Naive thymus-derived CD4-positive, alpha-beta T cell (primary cell): ENCODE measurements at places on chromosomes 2 and 18. TPM values are rescaled to one million over a fixed set of nuclear protein-coding genes. Genes with fewer than 3 reads are reported as not detected.

DNA sequence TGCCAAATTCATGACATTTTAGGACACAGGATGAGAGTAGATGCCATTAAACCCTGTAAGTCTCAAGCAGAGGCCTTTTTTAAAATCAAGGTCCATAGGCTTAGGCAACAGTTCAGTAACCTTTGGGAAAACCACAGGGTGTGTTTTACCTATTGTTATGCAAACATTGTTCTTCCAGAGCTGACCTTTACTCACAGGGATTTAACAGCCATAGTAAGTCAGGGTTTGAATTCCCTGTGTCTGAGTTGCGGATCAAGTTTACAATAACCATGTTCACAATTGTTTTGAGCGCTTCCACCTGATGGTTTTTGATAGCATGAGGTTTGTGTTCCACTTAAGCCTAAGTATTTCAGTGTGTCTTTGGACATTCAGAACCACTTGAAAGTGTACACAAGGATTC lies 160.1 kb upstream of the BOD1L2 start:
- H3K36me3 ChIP-seq = no peaks in the 10 kb centered on the region
- no peak overlapping the region for H3K4me3 ChIP-seq
- DNase-seq = no peak
- H3K27me3 ChIP-seq = no peaks in the 10 kb centered on the region
- H3K4me1 ChIP-seq = no peaks in the 10 kb centered on the region

DNA sequence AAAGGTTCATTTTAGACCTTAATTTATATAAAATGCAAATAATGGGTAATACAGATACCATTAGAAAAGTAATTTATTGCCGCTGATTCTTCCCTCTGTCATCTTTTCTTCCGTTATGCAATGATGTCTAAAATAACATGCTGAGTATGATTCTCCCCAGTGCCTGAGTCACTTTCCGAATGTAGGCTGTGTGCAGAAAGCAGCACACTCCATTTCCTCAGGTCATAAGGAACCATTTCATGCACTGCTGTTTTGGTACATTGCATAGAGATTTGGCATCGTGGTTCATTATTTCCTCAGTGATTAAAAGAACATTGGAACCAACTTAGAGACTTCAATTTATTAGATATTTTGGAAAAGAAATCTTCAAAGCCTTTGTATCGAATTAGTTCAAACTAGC lies 173.5 kb downstream of the CDH2 start:
- H3K36me3 ChIP-seq = no peaks in the 10 kb centered on the region
- no peaks in the 10 kb centered on the region for H3K4me1 ChIP-seq
- H3K27ac ChIP-seq = no peak overlapping the region
- H3K27me3 ChIP-seq = no peaks in the 10 kb centered on the region
- H3K4me3 ChIP-seq = no peak overlapping the region

GRCh38 chr2:106965611-106966010 lies 79.6 kb upstream of the ST6GAL2 start:
- no peaks in the 10 kb centered on the region for H3K27me3 ChIP-seq
- H3K36me3 ChIP-seq = no peaks in the 10 kb centered on the region
- H3K4me3 ChIP-seq = no peak overlapping the region
- H3K27ac ChIP-seq = no peak overlapping the region
- H3K4me1 ChIP-seq = no peaks in the 10 kb centered on the region
- no peak for DNase-seq

The STPG4 gene
- total RNA-seq = 0.24 TPM

- no peaks in the 10 kb centered on the region for H3K4me1 ChIP-seq
- peak; percentile 9 for DNase-seq
- no peaks in the 10 kb centered on the region for H3K27me3 ChIP-seq
- no peak overlapping the region for H3K27ac ChIP-seq
- H3K36me3 ChIP-seq = no peaks in the 10 kb centered on the region
These were observed 182.3 kb downstream of the RDH14 start for GRCh38 chr2:18378020-18378653.

The FAHD2B gene
- 24.8 and 25.3 TPM in 2 replicates for total RNA-seq

The CTLA4 gene
- total RNA-seq = 10.7 TPM

The TNFRSF11A gene
- 0.19 TPM for total RNA-seq

GRCh38 chr18:25112821-25113434 lies 239.0 kb downstream of the ZNF521 start:
- no peak overlapping the region for H3K27ac ChIP-seq
- H3K27me3 ChIP-seq = no peaks in the 10 kb centered on the region
- H3K36me3 ChIP-seq = no peaks in the 10 kb centered on the region
- H3K4me3 ChIP-seq = no peak overlapping the region
- no peak for DNase-seq

The ATP6V1B1 gene
- total RNA-seq = not detected

The XPO1 gene
- 132 TPM for total RNA-seq

- no peak overlapping the region for H3K27ac ChIP-seq
- no peak overlapping the region for H3K4me3 ChIP-seq
- no peak for DNase-seq
- H3K4me1 ChIP-seq = no peaks in the 10 kb centered on the region
These were observed 137.6 kb downstream of the COPS8 start for GRCh38 chr2:237223201-237223861.

- peaks cover 6% of the 10 kb centered on the region for H3K4me1 ChIP-seq
- no peak overlapping the region for H3K27ac ChIP-seq
- H3K36me3 ChIP-seq = no peaks in the 10 kb centered on the region
- no peak for DNase-seq
- H3K27me3 ChIP-seq = no peaks in the 10 kb centered on the region
These were observed 66.6 kb downstream of the BCL2 start for GRCh38 chr18:63253014-63253413.

DNA sequence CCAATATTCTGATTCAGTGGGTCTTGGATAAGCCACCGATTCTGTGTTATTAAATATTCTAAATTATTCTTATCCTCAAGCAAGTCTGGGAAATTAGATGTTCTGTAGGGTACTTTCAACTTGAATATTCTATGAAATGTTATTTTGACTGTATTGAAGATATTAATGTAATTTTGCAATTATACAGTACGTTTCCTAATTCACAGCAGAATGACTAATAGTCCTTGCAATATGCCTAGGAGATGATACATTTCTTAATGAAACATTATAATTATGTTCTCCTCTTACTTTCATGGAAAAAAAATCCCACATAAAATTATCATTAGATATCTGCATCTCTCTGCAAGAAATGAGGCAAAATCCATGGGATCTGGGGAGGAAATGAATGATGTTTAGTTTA lies 46.2 kb upstream of the PLA2R1 start:
- no peaks in the 10 kb centered on the region for H3K36me3 ChIP-seq
- H3K4me1 ChIP-seq = no peaks in the 10 kb centered on the region
- H3K27me3 ChIP-seq = no peaks in the 10 kb centered on the region
- no peak overlapping the region for H3K27ac ChIP-seq

DNA sequence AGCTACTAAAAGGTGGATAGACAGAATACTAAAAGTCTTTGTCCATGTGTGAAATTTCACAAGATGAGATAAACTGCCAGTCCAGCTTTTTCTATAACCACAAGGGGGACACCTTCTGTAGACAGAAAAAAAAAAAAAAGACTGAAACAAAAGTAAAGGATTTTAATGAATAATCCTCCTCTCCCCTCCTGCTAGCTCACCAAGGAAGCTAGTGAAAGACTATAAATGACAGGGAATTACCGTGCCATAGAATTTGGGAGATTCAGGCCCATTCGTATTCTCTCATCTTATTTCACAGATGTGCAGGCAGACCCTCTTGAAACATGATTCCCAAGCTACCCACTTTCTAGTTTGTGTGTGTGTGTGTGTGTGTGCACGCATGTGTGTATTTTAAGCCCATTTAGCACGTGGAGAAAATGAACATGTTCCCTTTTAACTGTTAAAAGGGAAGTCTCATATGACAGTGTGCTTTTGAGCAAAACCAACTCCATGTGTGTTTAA lies 36.3 kb upstream of the SLC8A1 start:
- H3K27ac ChIP-seq = no peak overlapping the region
- H3K36me3 ChIP-seq = no peaks in the 10 kb centered on the region
- no peaks in the 10 kb centered on the region for H3K4me1 ChIP-seq
- H3K4me3 ChIP-seq = no peak overlapping the region

GRCh38 chr2:35447215-35447614 lies 908.4 kb upstream of the CRIM1 start:
- no peak overlapping the region for H3K4me3 ChIP-seq
- no peaks in the 10 kb centered on the region for H3K27me3 ChIP-seq
- H3K36me3 ChIP-seq = no peaks in the 10 kb centered on the region
- no peak for DNase-seq

The NEUROD1 gene
- total RNA-seq = not detected in 2 replicates

GRCh38 chr2:45124456-45124855 lies 115.2 kb upstream of the SIX2 start:
- no peaks in the 10 kb centered on the region for H3K27me3 ChIP-seq
- H3K4me1 ChIP-seq = no peaks in the 10 kb centered on the region
- H3K27ac ChIP-seq = no peak overlapping the region
- no peak overlapping the region for H3K4me3 ChIP-seq
- DNase-seq = no peak

GRCh38 chr18:74497324-74497676 lies 1.1 kb downstream of the CNDP2 start:
- no peaks in the 10 kb centered on the region for H3K27me3 ChIP-seq
- H3K4me3 ChIP-seq = peak overlapping the region; percentile 75
- peak overlapping the region; percentile 93 for H3K27ac ChIP-seq
- H3K36me3 ChIP-seq = peaks cover 3% of the 10 kb centered on the region
- peaks cover 43% of the 10 kb centered on the region for H3K4me1 ChIP-seq
